NT2/D1 (cell line): ENCODE measurements at places on chromosomes 12 and 14.
A peak's percentile ranks its signal among the peaks of the same experiment; 100 is the strongest.

GRCh38 chr12:114913871-114914801, 230.2 kb upstream of the TBX3 start:
- no peak for DNase-seq

DNA sequence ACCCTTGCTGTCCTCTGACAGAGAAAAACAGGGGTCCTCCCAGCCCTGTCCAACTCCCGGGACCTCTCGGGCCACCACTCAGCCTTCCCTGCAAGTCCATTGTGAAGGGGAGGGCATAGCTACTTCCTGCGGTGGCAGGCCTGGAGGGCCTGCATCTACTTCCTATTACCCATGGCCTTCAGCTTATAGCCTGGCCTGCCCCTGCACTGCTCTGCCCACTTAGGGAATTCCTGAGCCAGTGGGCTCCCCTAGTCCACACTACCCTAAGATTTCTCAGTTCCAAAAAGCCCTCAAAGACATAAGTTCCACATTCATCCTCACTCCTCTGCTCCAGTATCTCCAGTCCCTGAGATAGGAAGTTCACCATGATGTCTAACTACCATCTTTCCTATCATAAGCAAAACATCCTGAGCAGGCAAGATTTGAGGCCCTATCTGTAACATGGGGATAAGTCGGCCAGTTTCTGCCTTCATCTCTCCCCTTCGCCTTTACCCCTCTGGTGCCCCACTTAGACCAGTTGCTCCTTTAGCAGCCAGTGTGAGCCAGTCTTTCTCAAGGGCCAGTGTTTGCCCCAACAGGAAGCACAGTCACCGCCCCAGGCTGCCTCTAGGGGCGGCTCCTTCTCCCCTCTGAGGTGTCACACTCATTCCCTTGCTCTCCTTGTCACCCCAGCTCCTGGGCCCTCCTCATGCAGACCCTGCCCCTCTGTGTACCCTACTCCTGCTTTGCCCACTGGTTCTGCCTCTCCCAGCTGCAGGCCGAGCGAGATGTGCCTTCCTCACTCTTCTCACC, 10.9 kb downstream of the HDAC7 start:
- no peak for DNase-seq

DNA sequence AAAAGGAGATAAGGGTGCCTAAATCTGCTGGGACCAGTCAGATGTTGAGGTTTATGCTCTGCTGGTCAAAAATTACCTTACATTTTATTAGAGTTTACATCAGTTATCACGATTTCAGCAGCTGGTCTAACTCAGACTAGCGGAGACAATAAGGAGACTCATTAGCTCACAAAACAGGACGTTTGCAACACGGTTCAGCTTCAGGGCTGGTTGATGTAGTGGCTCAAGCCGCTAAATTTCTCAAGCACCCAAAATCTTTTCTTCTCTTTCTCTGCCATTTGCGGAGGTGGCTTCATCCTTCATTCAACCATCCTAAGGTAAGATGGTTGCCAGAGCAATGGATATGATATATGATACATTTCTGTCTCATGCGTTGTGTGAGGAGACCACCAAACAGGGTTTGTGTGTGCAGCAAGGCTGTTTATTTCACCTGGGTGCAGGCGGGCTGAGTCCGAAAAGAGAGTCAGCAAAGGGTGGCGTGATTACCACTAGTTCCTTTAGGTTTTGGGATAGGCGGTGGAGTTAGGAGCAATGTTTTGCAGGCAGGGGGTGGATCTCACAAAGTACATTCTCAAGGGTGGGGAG, 30.3 kb upstream of the CLIP1 start:
- DNase-seq, result no peak

GRCh38 chr12:71587012-71587411, 76.6 kb downstream of the ZFC3H1 start:
- DNase-seq, result no peak

- DNase-seq, result no peak
Observed at GRCh38 chr14:32167907-32168306, 33.9 kb upstream of the RNU6-7 start.

DNA sequence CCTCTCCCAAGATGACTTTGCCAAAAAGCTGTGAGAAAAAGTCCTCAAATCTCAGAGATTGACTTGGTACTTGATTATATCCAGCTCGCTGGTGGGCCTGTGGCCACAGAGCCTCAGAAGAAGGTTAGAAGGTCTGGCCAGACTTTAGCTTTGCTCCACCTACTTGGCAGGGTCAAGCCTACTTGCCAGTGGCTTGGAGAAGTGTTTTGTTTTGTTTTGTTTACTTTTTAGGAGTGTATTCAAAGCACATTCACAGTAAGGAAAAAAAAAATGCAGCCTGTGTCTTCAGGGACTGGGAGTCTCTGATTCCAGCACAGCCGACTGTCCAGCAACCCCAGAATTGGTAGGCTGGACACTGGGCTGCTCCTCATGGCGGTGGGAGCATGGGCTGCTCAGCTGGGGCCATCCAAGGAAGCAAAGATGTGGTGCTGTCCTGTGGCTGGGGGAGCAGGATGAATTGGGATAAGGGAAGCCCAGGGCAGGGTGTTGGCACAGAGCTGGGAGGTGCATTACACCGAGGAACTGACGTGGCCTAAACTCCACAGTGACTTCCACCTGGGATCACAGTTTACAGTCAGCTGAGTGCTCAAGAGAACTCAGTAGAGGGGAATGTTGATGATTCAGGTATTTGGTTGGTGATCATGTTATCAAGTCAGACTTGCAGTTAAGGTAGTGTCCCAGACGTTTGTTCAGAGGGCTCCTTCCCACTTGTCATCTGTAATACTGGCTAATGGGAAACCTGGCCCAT, 73.5 kb downstream of the PPP2R5C start:
- no peak for DNase-seq

GRCh38 chr12:128661226-128661569, 162.6 kb downstream of the SLC15A4 start:
- no peak for DNase-seq

DNA sequence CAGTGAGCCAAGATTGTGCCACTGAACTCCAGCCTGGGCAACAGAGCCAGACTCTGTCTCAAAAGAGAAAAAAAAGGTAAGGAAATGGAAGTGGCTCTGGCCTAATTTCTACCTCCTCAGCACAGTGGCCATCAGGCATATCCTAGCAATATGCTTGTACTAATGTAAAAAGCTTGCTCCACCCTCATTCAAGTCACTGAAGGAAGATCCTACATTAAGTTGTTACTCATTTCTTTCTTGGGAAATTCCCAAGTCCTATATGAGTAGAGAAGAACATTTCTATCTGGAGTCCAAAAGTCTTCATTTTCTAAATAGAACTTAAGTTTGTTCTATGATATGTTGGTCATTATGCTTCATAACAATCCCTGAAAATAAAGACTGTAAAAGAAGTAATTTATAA, 67.3 kb upstream of the HOXC13 start:
- no peak for DNase-seq

- DNase-seq, result no peak
Observed at GRCh38 chr14:70166530-70167203, 22.1 kb downstream of the SLC8A3 start.

DNA sequence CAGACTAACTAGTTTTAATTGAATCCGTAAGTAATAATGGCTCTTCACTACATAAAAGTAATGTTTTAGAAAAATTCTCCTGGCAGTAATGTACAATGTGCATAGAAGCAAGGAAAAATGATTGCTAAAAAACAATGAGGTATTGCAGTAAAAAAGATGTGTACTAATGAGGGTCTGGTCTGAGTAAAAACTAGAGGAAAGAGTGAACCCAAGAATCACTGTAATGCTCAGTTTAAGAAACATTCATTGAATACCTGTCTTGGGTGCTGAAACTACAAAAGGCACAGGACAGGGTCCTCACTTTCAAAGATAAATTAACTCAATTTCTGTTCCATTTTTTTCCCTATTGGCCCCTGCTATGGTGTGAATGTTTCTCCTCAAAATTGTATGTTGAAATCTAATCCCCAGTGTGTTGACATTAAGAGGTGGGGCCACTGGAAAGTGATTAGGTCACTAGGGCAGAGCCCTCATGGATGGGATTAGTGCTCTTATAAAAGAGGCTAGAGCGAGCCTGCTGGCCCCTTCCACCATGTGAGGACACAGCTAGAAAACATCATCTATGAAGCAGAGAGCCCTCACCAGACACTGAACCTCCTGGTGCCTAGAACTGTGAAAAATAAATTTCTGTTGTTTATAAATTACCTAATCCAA, 51.6 kb downstream of the RPS6KA5 start:
- DNase-seq, result no peak

- peak; percentile 82 for DNase-seq
Observed at GRCh38 chr14:77028384-77029231, at the start of gene IRF2BPL. Gene IRF2BPL (minus strand): TSS chr14:77028708. CDS start chr14:77027792, 916 bp downstream.

DNA sequence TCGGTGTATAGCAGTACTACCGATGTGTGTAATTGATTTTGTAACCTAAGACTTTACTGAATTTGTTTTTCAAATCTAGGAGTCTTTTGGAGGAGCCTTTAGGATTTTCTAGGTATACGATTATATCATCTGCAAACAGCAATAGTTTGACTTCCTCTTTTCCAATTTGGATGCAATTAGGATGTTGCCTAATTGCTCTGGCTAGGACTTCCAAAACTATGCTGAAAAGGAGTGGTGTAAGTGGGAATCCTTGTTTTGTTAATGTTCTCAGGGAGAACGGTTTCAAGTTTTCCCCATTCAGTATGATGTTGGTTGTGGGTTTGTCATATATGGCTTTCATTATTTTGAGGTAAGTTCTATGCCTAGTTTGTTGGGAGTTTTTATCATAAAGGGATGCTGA, 171.6 kb upstream of the PDE3A start:
- no peak for DNase-seq

- DNase-seq, result no peak
Observed at GRCh38 chr12:69919495-69919894, 94.5 kb downstream of the MYRFL start.

DNA sequence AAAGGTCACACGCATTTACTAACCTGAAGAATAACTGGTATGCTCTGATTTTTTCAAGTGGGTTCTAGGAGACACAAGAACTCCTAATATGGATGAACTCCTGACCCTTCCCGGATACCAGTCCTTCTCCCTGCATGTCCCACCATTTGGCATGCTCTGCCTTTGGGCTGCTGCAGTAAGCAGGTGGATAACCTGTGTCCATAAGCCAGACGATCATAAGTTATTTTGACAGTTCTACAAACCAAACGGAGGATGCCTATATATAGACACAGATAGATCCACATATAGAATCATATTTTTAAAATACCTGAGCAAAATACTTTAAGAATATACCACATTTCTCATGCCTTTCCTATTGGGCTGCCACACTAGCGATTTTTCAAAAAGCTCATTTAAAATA, 49.4 kb downstream of the TMTC1 start:
- no peak for DNase-seq

- DNase-seq, result no peak
Observed at GRCh38 chr12:49864798-49865090, 21.8 kb upstream of the BCDIN3D start.

- DNase-seq, result no peak
Observed at GRCh38 chr12:1865284-1865866, 45.0 kb downstream of the LRTM2 start.

DNA sequence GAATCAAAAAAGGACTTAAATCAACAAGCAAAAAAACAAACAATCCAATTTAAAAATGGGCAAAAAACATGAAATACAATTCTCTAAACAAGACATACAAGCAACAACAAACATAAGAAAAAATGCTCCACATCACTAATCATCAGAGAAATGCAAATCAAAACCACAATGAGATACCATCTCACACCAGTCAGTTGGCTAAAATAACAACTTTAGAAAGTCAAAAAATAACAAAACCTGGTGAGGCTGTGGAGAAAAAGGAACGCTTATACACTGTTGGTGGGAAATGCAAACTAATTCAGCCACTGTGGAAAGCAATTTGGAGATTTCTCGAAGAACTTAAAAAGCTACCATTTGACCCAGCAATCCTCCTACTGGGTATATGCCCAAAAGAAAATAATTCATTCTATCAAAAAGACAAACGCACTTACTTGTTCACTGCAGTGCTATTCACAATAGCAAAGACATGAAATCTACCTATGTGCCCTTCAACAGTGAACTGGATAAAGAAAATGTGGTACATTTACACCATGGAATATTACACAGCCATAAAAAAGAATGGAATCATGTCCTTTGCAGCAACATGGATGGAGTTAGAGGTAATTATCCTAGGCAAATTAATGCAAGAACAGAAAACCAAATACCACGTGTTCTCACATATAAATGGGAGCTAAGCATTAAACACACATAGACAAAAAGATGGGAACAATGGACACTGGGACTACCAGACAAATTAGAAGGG, 26.9 kb downstream of the PRKD1 start:
- DNase-seq, result no peak

DNA sequence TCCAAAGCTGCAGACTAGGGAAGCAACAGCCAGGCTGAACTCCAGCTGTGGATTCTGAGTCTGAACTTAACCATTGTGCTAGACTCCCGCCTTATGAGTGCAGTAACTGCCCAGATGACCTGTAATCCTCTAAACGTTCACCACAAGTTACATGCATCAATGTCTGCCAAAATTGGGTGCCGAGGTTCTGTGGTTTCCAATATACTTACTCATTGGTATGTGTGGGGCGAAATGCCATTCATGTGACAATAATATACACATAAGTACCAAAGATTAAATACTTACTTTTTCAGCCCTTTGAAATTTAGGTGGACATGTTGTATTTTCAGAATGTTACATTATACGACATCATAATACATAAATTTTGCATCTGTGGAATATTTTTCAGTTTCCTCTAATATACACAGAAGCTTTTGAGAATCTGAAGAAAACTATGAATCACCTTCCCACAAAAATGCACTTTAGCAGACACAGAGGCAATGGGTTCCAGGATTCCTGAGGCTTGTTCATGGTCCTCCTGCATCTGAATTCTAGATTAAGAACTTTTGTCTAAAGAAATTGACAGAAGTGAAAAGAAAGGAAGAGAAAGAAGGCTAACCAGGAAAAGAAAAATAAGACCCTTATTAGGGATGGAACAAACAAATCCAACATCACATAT, 31.7 kb downstream of the GRIP1 start:
- no peak for DNase-seq

- no peak for DNase-seq
Observed at GRCh38 chr12:104974626-104975290, 11.4 kb upstream of the NOPCHAP1 start.

- no peak for DNase-seq
Observed at GRCh38 chr14:71460091-71460490, 472.1 kb upstream of the RGS6 start.

DNA sequence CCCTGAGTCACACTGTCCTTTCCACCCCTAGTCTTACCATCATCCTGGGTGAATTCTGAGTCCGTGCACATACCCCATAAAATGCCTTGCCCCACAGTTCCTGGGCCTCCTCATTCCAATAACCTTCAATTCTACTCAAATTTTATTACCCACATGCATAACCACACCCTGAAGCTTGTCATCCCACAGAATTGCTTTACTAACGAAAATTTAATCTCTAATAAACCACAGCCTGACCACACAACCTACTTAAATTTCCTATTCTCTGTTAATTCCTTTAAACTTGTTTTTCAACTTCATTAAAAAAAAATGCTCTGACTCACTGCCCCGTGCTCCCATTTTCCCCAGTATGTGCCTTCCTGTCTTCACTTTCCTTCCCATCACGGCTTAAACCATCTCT, 205.9 kb downstream of the PHLDA1 start:
- no peak for DNase-seq

DNA sequence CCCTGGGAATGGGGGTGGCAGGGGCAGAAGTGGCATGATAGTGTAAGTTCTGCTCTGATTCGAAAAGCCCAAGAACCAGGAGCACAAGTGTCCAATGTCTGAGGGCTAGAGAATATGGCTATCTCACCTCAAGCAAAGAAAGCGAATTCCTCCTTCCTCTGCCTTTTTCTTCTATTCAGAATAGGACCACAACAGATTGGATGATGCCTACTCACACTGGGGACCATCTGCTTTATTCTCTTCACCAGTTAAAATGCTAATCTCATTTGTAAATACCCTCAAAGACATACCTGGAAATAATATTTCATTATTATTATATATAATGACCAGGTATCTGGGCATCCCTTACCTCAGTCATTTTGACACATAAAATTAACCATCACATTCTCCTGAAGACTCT, 808.7 kb downstream of the NRXN3 start:
- no peak for DNase-seq
